ENCODE measurements at places on chromosomes 7 and 10.

DNA sequence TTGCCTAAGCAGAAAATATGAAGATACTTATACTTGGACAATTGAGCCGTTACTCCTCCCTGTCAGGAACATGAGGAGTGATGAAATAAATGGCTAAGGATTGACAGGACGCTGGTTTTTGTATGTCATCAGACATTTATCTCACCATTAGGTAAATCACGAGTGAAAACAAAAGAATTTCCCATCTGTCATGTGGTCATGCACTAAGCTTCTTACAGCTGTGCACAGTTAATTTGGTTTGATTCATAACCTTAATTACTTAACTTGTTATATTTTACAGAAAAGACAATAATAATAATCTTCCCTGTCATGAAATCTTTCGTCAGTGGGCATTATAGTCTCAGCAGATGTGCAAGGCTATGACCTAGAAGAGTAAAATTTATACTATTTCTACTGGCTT is 266.5 kb downstream of the HGF start:
- DNase-seq: no peak

GRCh38 chr10:72740528-72740927 is 48.6 kb downstream of the MCU start:
- no peak for DNase-seq

DNA sequence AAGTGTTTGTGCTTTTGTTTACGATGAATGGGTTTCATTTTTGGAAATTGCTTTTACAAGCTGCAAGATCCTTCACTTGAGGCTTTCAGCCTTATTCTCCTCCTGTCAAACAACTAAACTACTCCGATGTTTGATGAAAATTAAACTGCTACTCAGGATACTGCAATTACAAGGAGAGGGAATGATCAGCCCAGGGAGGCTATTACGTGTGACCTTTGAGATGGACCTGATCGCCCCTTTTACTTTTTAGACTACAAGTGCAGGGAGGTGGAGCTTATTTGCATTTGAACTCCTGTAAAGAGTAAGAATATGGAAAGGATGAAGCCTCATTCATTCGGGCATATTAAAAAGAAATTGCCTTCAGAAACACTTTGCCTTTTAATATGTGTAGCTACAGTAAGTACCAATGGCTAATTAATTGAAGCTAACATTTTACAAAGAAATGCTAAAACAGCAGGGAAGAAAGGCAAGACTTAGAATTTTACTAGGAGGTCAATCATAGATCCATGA is 219.1 kb downstream of the PHTF2 start:
- DNase-seq: no peak

DNA sequence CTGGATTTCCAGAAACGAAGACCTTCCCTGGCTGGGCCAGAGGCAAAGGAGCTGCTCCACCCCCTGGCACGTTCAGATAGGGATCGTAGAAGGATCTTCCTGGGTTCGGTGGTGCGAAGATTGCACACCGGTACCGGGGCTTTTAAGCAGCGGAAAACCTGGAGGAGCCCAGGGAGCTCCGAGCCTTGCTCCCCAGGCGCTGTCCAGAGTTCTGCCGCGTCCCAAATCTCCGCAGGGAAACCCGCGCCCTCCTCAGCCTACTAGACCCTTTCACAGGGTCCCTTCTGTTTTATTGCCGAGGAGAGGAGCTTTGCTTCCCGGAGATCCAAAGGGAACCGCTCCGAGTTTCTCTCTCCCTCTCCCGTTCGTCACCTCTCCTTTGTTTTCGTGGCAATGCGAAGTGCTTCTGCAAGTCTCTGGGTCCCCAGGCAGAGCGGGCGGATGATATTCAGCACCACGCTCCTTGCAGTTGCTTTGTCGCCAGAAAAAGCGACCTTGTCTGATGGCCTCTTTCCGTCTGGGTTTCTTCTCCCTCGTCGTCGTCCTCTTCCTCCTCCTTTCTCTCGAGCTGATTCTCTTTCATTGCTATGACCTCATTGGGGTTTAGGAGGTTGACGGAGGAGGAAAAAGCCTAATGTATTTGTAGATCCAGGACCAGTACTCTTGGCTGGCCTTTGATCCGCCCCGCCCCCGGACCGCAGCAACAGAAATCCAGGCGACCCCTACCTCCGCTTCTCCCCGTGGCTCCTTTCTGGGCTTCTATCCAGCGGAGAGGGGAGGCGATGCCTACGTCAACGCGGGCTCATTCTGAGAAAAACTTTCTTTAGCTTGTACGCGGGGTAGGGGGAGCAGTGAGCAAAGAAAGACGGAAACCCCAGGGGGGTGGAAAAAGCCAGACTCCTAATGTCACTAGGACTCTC is at the start of gene TMEM196:
TMEM196 (minus strand) TSS at position 777 of the 920 bp plus-strand sequence. CDS start 921 bp downstream, outside the sequence.
- no peak for DNase-seq

DNA sequence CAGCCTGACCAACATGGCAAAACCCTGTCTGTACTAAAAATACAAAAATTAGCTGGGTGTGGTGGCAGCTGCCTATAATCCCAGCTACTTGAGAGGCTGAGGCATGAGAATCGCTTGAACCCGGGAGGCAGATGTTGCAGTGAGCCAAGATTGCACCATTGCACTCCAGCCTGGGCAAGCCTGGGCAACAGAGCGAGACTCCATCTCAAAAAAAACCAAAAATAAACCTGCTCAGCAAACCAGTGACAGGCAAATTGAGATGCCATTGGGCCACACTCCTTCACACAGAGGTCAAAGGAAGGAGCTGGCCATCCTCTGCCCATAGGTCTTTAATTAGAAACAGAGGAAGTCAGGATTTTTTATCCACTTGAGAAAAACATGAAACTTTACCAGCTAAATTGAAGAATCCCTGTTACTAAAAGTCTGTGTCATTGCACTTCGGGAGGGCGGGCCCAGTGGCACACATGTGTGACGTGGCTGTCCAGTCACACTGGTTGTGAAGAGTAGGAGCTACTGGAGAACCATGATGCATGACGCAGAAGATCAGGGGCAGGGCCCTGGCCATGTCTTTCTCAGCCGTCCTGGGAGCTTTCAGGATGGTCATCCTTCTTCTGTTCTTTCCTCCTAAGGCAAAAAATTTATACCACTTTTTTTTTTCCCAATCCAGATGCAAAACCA is 118.3 kb upstream of the ZNF438 start:
- DNase-seq: no peak

DNA sequence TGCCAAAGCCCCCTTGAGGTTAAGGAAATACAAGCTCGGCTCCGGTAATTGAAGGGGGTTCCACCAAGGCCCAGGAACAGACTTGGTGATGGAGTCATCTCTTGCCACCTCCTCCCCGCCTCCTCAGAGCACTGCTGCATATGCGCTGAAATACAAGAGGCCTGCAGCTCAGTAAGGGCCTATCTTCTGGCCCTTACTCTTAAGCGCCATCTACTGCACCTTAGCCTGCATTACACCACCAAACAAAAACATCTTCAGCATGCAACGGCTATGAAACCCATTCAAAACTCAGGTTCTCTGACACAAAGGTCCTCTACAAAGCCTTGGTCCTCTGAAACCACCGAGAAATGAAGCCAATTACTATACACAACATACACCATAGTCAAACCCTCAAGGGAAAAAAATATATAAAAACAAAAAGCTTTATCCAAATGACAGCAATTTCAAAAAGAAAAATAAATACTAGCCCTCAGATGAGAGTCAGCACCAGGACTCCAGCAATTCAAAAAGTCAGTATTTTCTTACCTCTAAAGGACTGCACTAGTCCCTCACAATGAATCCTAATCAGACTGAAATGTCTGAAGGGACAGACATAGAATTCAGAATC is 176.8 kb upstream of the TBX20 start:
- no peak for DNase-seq

- DNase-seq: no peak
Observed at GRCh38 chr7:37070471-37070870, 346.2 kb upstream of the AOAH start.

DNA sequence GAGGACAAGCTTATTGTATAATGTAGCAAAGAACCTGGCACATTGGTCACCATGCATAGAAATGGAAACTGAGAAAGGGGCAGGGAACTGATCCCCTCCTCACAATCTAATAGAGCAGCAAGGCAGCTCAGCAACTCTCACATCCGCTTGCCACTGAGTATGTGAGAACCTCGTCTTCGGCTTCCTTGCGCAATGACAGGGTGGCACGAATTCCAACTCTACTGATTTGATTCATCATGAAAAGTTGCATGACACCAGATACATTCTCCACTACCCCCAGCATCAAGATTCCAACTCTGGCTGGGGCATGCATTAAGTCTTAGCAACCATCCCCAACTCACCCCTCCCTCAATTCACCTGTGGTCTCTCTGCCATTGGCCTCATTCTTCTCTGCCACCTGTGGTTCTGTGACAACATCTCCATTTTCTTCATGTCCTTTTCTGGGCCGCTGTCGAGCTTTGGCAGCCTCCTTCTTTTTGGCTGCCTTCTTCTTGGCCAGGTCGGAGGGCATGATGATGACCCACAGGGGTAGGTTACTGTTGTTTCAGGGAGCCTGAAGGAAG is 976 bp downstream of the ABCF2 start:
- DNase-seq: no peak

GRCh38 chr7:20026762-20027161 is 190.4 kb downstream of the MACC1 start:
- DNase-seq: no peak

GRCh38 chr7:80098795-80099194 is 35.8 kb upstream of the GNAI1 start:
- DNase-seq: no peak

DNA sequence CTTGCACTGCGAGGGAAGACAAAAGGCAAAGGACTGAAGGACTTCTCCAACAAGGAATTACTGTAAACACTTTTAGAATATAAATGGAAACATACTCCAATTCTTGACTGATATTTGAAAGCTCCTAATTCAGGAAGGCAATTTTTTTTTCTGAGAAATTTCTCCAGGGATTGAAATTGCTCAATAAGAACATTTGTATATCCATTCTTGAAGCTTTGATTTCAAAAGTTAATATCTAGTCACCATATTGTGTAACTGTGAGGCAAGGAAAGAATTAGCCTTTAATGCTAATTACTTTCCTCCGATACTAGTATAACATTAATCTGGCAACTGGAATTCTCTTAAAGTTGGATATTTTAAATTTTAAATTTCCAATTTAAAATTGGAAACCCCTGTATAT is 188.4 kb upstream of the COL1A2 start:
- DNase-seq: no peak

DNA sequence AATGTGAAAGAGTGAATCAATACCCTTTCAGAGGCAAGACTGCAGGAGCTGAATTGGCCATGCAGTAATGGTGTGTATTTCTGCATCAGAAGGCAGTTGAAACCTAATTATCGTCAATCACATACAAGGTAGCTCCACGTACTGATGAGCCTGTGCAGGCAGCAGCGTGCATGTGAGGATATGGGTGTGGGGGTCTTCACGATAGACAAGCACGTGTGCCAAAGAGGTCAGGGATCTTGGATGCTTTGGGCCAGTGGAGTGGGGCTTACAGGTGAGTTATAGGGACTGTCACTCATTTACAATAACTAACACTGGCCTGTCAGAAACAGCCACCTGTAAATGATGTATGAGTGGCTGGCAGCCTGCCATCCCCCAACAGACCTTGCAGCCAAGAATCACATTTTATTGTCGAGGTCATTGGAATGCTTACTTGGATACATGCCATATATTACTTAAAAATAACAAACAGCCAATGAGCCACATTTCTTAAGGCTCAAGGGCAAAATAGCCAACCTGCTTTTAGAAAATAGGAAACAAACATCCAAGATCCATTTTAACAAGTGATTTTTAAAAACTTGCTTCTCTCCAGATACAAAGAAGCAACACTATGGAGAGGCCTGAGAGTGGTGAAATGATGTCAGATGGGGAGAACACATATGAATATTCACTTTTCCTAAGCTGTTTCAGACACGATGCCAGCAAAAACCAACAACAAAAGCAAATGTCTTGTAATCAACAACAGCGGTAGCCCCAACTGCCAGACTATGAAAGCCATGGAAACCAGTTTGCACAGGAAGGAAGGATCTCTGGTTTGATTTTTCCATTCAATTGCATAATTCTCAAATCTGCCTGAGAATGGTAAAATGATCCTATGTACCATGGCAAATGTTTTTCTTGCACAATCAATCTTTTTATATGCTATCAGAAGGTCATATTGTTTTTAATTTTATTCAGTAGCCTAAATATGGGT is 210.7 kb downstream of the SKAP2 start:
- no peak for DNase-seq

GRCh38 chr10:25561758-25562157 is 372.3 kb upstream of the MYO3A start:
- DNase-seq: no peak

- DNase-seq: no peak
Observed at GRCh38 chr7:47356261-47356660, 225.7 kb downstream of the TNS3 start.

DNA sequence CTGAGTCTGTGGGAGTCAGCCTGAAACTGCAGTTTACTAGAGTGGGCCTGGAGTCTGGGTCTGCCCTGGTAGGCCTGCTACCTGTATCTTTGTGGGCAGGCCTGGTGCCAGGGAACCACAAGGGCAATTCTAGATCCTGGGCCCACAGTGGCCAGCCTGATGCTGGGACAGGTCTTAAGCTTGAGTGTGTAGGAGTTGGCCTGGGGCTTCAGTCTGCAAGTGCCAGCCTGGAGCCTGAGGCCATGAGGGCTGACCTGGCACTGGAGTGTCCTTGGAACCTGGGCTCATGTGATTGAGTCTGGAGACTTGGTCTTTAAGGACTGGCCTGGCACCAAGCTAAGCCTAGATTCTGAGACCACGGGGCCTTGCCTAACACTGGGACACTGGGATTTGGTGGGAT is 245.7 kb upstream of the TEX47 start:
- no peak for DNase-seq

DNA sequence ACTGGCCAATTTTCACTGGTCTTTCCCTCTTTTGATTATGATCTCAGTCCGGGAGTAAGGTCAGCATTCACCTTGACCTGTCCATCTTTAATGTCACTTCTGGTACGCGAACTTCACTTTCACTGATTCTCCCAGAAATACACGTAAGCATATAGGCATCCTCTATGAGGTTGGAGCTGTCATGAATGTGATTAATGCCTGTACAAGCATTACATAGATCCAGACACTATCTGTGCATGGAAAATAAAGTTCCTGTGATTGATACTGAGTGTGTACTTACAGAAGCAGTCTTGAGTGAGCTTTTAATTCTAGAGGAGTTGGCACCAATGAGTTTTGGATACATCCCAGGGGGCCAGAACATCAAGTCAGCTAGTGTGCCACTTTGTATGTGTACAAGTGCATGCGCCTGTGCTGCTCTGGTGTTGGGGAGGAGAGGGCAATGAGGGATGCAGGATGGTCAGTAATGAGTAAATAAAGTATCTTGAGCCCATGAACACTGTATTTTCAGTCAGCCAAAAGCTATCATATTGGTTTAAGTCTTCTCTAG is 6.0 kb downstream of the PTPRZ1 start:
- no peak for DNase-seq

DNA sequence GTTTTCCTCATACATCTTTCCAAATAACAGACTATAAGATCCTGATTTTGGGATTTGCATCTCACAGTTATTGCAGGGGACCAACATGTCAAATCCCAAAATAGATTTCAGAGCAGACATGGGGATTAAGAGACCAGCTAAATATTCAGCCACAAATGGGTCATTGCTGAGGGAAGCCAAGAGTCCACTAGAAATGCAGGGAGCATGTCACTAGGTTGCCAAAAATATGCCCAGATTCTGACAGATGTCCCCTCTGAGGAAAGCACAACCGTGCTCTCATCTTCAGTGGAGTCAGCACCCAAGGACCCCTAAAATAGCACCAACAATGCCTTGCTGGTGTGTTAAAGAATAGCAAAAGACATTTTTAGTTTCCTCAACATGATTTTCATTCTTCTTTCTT is 56.2 kb upstream of the AGK start:
- no peak for DNase-seq

Data from GM18507 (cell line).